ENCODE measurements at places on chromosomes 16 and 17.

- DNase-seq, result no peak
Measured at GRCh38 chr17:74603746-74604145, 11.7 kb upstream of the CD300LD start.

DNA sequence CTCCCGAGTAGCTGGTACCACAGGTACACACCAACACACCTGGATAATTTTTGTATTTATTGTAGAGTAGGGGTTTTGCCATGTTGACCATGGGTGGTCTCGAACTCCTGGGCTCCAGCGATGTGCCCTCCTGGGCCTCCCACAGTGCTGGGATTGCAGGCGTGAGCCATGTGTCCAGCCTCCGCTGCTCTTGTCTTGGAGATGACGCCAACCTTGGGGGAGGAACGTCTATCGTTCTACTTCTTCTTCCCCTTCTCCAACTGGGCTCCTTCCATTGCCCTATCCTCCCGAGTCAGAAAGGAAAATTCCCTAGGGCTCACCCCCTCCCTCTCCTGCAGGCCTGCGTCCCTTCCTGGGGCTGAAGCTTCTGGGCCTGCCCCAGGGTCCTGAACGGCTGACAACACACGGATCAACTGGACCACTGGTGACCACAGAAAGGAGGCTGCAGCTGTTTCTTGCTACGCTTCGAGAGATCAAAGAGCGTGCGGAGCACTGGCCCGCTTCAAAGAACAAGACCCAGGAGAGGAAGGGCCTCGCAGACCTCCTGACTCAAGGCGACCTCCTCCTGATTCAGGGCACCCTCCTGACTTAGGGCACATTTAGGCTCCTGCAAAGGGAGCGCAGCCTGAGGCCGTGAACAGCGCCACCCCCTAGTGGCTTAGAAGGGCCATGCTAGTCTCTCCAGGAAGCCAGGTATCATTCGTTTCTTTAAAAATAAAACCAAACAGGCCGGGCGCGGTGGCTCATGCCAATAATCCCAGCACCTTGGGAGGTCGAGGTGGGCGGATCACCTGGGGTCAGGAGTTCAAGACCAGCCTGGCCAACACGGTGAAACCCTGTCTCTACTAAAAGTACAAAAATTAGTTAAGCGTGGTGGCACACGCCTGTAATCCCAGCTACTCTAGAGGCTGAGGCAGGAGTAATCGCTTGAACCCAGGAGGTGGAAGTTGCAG, 48.5 kb upstream of the HELZ start:
- peak; percentile 51 for DNase-seq

GRCh38 chr16:74064120-74064735, 232.4 kb upstream of the PSMD7 start:
- DNase-seq, result no peak

- no peak for DNase-seq
Measured at GRCh38 chr16:81946206-81946605, 65.1 kb downstream of the SDR42E1 start.

GRCh38 chr16:1048442-1049112, 24.0 kb upstream of the SSTR5 start:
- peak; percentile 36 for DNase-seq

GRCh38 chr16:69408475-69408874, 15.9 kb upstream of the CYB5B start:
- no peak for DNase-seq
